ENCODE measurements at places on chromosomes 5 and 9. TPM values are rescaled to one million over a fixed set of nuclear protein-coding genes. Genes with fewer than 3 reads are reported as not detected.

- H3K4me1 ChIP-seq: no peaks in the 10 kb centered on the region
- no peak overlapping the region for H3K4me3 ChIP-seq
- H3K36me3 ChIP-seq: no peaks in the 10 kb centered on the region
- H3K27ac ChIP-seq: no peak overlapping the region
- H3K27me3 ChIP-seq: no peaks in the 10 kb centered on the region
Measured at GRCh38 chr5:111735583-111736270, 21.3 kb downstream of the NREP start.

- peak overlapping the region; percentile 88 for H3K4me3 ChIP-seq
- peaks cover 6% of the 10 kb centered on the region for H3K4me1 ChIP-seq
- no peaks in the 10 kb centered on the region for H3K36me3 ChIP-seq
- no peaks in the 10 kb centered on the region for H3K27me3 ChIP-seq
- DNase-seq: no peak
Measured at GRCh38 chr9:14315875-14316601, 2.1 kb upstream of the NFIB start.

Gene RANBP17
- 0.88 TPM for total RNA-seq

Gene LCNL1
- not detected for total RNA-seq

Gene TPPP
- 1.7 TPM for total RNA-seq

Gene TAF11L5
- total RNA-seq: not detected

- H3K27me3 ChIP-seq: no peaks in the 10 kb centered on the region
- H3K27ac ChIP-seq: no peak overlapping the region
Measured at GRCh38 chr9:14242150-14242805, 71.7 kb downstream of the NFIB start.

Gene SLC6A18
- total RNA-seq: not detected

GRCh38 chr9:105500108-105500766 lies 52.4 kb downstream of the FSD1L start:
- no peak overlapping the region for H3K4me3 ChIP-seq
- H3K36me3 ChIP-seq: no peaks in the 10 kb centered on the region
- H3K4me1 ChIP-seq: no peaks in the 10 kb centered on the region
- no peak overlapping the region for H3K27ac ChIP-seq
- no peaks in the 10 kb centered on the region for H3K27me3 ChIP-seq

DNA sequence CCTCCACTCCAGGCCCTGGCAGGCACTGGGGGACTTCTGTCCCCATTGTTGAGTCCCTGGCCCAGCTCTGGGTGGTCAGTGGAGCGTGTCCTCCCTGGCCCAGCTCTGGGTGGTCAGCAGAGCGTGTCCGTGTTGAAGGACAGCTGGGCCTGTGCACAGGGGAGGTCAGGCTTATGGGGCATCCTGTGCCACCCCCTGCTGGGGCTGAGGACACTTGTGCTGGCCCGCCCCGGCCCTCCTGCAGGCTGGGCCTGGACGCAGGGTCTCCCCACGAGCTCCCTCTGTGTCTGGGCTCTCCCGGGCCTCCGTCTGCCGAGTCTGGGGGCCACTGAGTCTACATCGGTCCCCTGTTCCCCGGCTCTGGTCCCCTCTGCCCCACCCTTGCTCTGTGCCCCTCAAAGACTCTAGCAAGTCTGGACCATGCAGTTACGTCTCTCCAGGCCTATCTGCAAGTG lies 11.5 kb upstream of the CLIC3 start:
- H3K27ac ChIP-seq: no peak overlapping the region
- H3K27me3 ChIP-seq: no peaks in the 10 kb centered on the region
- no peaks in the 10 kb centered on the region for H3K4me1 ChIP-seq
- DNase-seq: no peak

GRCh38 chr5:21209409-21209808 lies 1221.4 kb upstream of the CDH18 start:
- no peak for DNase-seq
- H3K36me3 ChIP-seq: no peaks in the 10 kb centered on the region
- H3K27me3 ChIP-seq: no peaks in the 10 kb centered on the region

GRCh38 chr9:110801426-110801825 lies 132.8 kb downstream of the MUSK start:
- no peak for DNase-seq
- H3K4me1 ChIP-seq: no peaks in the 10 kb centered on the region
- no peaks in the 10 kb centered on the region for H3K27me3 ChIP-seq
- H3K27ac ChIP-seq: no peak overlapping the region

DNA sequence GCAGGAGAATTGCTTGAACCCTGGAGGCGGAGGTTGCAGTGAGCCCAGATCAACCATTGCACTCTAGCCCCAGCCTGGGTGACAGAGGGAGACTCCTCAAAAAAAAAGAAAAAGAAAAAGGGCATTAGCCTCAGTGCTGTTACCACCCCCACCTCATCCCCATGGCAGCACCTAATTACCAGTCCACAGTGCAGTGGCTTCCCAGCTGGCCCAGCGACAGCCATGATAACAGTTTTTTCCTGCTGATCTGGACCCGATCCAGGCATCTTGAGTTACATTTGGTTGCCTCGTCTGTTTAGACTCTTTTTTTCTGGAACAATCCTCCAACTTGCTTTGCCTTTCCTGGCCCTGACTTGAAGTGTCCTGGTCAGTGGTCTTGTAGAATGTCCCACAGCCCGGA lies 24.4 kb downstream of the NCS1 start:
- H3K4me1 ChIP-seq: peaks cover 56% of the 10 kb centered on the region
- H3K27me3 ChIP-seq: no peaks in the 10 kb centered on the region
- H3K27ac ChIP-seq: peak overlapping the region; percentile 94
- no peaks in the 10 kb centered on the region for H3K36me3 ChIP-seq
- no peak overlapping the region for H3K4me3 ChIP-seq
- no peak for DNase-seq

GRCh38 chr9:3118081-3118480 lies 274.2 kb upstream of the PUM3 start:
- no peaks in the 10 kb centered on the region for H3K27me3 ChIP-seq
- H3K27ac ChIP-seq: no peak overlapping the region
- H3K4me3 ChIP-seq: no peak overlapping the region
- DNase-seq: no peak

Gene ANGPTL2
- 24.6 TPM for total RNA-seq

Gene SHISAL2B
- total RNA-seq: not detected

Data from esophagus squamous epithelium (tissue), 5 donors.